ENCODE measurements at places on chromosomes 11 and 22. TPM values are rescaled to one million over a fixed set of nuclear protein-coding genes. Genes with fewer than 3 reads are reported as not detected.

- DNase-seq, result no peak
Observed at GRCh38 chr11:77602381-77603088, 12.8 kb downstream of the AQP11 start.

The GAL3ST1 gene
- 5.1 TPM for total RNA-seq

DNA sequence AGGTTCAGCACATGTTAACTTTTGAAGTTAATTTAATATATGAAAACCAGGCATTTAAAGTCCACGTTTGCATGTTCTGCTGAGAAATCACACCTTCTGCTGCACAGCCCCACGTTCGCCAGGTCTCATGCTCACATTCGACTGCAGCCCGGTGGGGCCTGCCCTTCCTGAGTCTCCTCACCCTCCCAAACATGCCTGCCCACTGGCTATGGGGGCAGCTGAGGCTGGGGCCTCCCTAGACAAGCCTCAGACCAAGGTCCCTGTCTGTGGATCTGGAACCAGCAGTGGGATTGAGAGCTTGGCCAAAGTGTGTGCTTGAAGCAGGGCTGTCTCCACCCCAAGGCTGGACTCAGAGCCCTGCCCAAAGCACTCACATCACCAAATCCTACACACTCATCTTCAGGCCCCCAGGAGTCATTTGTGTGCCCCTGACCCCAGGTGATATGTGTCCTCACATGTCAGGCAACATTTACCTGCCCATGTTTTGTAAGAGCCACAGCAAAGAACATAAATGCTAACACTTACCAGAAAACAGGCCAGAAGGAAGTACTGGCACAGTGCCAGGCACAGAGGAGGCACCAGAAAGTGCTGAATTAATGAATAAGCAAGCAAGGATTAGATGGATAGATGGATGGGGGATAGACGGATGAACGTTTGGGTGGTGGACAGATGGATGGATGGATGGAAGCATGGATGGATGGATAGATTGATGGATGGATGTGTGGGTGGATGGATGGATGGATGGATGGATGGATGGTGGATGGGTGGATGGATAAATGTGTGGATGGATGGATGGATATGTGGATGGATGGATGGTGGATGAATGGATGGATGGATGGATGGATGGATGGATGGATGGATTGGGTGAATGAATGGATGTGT, 9.4 kb upstream of the FADD start:
- no peak for DNase-seq

- peak; percentile 10 for DNase-seq
Observed at GRCh38 chr22:47166446-47167016, 404.1 kb downstream of the TBC1D22A start.

GRCh38 chr22:45887202-45888131, 89.5 kb downstream of the WNT7B start:
- peak; percentile 18 for DNase-seq

DNA sequence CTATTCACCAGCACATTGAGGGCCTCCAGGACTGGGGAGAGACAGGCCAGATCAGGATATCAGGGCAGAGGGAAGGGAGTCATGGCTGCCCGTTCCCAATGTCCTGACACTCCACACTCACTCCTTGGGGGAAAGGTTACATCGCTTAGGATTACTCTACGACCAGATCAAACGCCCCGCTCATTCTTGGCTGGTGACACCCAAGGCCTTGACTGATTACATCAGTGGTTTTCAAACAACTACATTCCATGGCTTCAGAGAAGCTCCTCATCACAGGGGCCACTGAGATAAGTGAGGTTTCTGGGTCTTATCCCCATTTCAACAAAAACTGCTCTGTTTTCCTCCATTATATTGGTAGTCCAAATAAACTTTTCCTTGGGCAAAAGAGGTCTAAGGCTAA, 15.0 kb downstream of the UBE2L6 start:
- DNase-seq, result no peak

DNA sequence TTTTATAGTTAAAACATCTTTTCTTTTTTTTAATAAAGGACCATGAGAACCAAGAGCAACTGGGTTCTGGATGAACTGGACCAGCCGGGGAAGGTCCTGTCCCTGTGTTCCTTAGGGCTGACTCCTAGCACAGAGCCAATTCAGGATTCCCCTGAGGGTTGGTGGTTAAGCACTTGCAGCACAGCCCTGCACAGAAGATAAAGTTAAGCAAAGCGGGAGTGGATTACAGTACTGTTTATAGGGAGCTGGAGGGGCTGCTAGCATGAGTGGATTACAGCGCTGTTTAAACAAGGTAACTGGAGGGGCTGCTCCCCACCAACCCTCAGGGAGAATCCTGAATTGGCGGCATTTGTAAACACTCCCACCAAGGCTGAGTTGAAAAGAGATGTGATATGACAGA, 90.6 kb downstream of the CELSR1 start:
- no peak for DNase-seq

GRCh38 chr11:34856251-34856650, 59.9 kb downstream of the APIP start:
- DNase-seq, result no peak

The ACRV1 gene
- not detected for total RNA-seq

DNA sequence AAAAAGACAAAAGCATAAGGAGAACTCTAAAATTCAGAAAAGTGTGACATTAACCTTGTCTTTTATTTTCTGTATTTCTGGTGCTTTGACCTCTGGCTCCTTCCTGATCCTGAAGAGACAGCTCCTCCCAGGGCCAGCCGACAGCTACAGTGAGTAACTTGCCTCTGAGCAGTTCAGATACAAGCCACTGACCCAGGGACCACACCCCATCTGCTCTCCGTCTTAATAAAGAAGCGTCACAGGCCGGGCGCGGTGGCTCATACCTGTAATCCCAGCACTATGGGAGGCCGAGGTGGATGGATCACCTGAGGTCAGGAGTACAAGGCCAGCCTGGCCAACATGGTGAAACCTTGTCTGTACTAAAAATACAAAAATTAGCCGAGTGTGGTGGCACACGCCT, 6.5 kb downstream of the MLC1 start:
- DNase-seq, result no peak

- no peak for DNase-seq
Observed at GRCh38 chr11:28536504-28537267, 428.5 kb downstream of the METTL15 start.

The SMIM35 gene
- not detected for total RNA-seq

DNA sequence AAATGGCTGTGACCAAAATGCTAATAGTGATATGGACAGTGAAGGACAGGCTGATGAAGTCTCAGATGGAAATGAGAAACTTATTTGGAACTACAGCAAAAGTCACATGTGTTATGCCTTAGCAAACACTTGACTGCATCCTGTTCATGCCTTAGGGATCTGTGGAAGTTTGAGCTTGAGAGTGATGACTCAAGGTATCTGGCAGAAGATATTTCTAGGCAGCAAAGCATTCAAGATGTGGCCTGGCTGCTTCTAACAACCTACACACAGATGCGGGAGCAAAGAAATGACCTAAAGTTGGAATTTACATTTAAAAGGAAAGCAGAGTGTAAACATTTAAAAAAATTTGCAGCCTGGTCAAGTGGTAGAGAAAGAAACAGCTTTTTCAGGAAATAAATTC, 28.1 kb upstream of the CD81 start:
- DNase-seq, result no peak

GRCh38 chr11:25566298-25567200, 765.4 kb upstream of the ANO3 start:
- DNase-seq, result no peak

The DNAJB7 gene
- not detected for total RNA-seq

DNA sequence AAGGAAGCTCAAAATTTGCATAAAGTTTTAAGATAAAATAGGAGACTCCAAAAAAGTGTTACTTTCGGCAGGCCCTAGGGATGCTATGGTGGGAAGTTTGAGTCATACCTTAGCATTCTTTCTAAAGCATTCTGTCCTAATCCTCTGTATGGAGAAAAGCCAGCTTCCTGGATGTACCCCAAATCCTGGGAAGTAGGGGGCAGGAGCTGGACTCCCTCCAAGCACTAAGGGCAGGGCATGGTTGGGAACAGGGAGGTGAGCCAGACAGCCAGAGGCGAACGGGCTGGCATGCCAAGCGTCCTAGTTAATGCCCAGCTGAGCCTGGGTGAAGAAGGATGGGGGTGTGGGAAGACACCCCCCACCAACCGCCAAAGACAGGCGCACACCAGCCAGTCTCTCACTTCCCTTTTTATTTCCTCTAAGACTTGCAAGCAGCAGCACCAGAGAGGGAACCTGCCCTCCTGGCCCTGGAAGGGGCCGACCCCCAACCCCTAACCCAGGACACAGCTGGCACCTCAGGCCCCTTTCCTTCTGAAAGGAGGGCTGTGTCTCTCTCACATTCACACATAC, 23.9 kb downstream of the RTN4RL2 start:
- DNase-seq, result no peak

The CDCA5 gene
- 94.8 TPM for total RNA-seq

DNA sequence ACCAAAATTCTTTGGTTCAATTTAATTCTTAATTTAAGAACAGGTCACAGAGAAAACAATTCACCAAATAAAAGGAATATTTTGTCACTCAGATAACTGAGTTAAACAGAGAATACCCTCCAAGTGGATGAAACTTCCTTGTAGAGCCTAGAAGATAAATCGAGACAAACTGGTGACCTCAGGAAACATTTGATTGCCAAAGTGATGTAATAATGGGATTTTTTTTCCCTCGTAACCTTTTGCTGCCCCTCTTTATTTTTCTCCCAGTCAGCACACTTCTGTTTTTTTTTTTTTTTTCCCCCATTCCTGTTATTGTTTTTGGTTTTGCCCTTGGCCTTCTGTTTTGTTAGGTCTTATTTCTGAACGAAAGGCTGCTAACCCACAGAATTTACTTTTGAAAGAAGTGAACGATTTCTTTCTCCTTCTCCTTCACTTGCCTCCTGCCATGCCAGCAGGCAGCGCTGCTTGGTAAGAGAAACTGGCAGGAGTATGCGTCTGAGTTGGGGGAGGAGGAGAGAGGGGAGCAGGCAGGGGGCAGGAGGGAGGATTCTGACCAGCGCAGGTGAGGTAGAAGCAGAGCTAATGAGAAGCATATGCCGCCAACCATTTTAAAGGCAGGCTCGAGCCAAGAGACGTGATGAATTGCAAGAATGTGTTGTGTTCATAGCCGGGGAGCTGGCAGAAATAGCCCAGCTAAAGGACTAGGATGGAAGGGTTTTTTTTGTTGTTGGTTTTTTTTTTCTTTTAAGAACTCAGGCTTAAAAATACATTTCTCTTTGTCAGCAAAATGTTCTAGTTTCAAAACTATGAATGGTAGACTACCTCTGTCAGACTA, 121.9 kb upstream of the MTMR2 start:
- DNase-seq, result peak; percentile 82

The CCDC188 gene
- not detected for total RNA-seq

The ZC3H12C gene
- total RNA-seq, result 4.4 TPM
